HepG2 (cell line): ENCODE measurements at places on chromosomes 12 and 14.

DNA sequence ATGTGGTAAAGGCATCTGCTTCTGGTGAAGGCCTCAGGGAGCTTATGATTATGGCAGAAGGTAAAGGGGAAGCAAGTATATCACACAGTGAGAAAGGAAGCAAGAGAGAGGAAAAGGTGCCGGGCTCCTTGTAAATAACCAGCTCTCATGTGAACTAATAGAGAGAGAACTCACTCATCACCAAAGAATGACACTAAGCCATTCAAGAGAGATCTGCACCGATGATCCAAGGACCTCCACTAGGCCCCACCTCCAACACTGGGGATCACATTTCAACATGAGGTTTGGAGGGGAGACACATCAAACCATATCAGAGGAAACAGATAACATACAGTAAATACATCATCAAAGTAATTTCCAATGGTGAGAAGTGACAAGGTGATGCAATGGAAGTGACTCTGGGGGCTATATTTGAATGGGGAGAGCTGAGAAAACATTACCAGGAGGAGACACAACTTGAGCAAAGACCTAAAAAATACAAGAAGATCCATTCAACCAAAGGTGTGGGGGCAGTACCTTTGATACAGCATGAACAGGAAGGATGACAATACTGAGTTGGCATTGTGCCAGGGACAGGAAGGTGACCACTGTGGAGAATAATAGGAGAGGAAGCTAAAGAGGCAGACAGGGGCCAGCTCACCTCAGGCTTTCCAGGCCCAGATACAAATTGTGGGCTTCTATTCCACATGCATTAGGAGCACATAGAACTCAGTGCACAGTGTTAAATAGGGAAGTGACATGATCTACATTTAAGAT is 134.4 kb upstream of the GRIP1 start:
- DNase-seq, result peak; percentile 2

GRCh38 chr12:130122356-130122755 is 39.9 kb upstream of the FZD10 start:
- DNase-seq, result no peak

DNA sequence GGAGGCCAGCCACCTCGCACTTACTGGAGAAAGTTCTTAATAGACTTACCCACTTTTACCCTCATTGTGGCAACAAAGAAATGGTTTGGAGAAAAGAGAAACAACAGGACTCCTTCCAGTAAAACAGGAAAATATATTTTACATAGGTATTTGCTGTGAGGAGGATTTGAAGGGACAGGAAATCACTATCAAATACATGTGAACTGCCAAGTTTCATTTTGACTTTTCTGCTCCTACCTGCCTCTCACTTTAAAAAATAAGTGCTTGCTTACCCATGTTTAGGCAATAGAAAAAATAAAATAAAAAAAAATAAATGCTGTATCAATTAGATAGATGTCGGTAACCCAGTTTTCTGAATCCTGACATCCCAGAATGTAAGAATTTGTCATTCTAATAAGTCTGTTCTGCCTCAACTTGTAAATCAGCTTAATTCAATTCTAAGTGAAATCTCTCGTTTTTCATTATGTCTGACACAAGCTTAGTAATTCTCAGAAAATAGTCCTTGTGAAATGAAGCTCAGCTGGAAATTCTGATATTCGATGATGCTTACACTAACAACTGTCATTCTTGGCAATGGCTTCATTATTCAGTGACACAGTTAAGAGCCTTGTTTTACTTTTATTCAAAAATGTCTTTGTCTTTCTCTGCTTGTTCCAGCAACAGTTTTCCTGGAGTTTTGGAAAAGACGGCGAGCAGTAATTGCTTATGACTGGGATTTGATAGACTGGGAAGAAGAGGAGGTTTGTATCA is 131.3 kb downstream of the SLC5A8 start:
- no peak for DNase-seq

DNA sequence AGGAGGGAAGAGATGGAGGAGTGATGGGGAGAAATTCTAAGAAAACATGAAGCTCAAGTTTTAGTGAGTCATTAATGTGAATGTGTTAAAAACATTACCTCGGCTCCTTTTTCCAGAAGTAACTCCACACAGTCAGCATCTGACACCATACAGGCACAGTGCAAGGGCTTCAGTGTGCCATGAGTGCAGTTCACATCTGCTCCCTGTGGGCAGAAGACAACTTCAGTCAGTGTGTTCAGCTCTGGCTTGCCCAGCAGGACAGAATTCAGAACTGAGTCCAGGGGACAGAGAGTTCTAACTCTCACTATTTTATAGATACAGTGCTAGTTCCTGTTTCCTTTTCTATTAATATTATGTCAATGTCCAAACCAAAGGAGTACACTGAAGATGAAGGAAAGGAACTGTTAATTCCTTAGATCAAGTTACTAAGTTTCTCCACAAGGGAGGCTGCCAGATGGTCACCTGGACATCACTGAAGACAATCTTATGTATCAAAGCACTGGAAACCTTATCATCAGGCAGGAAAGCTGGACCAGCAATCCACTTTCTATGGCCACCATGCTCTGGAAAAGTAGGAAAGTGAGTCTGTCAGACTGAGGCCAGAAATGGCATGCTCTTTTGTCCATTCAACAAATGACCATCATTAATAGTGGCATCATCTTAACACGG is 6.1 kb downstream of the ASB8 start:
- no peak for DNase-seq
